Activated T-helper 1 cell treated with anti-CD3 and anti-CD28 coated beads, Interleukin-12 subunit alpha, Interleukin-12 subunit beta, Interleukin-2, Interleukin-4 antibody, amounts not matched to agents 30 ng/mL and 10 ng/mL and 1 ng/mL, durations not matched to agents 14 hours and 24 hours and 36 hours (primary cell): ENCODE measurements at places on chromosomes 7 and 10.

- no peak for DNase-seq
Observed at GRCh38 chr10:30688456-30688855, 58.9 kb upstream of the LYZL2 start.

DNA sequence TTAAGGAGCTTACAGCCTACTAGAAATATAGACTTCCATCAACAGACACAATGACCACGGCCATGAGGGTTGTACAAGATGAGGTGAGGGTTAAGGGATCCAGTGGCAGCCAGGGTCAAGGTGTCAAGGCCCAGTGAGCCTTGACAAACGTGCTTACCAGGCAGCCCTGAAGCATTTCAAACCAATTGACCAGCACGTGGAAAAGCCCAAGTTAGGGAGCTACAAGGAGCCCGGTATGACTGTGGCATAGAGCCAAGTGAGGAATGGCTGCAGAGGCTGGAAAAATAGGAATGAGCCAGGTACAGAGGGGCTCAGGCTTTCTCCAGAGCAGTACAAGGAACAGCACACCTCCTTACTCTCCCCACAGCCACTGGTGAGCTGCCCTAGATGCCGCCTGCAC, 12.7 kb downstream of the AFAP1L2 start:
- DNase-seq, result no peak

- no peak for DNase-seq
Observed at GRCh38 chr7:44766416-44766801, 17.8 kb downstream of the ZMIZ2 start.

DNA sequence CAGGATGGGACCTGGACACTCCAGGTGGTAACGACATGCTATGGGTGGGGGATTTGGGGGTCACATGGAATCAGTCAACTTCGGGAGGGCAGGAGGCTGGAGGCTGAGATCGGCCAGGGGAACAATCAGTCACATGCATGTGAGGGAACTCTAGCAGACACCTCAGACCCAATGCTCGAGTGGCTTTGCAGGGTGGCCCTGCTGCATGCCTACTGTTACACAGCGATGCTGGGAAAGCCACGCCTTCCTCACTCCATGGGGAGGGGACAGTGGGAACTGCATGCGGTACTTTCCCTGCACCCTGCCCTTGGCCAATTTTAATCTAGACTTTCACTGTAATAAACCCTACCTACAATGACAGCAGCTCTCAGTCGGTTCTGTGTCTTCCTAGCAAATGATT, 6.6 kb upstream of the ZNF32 start:
- DNase-seq, result no peak

- no peak for DNase-seq
Observed at GRCh38 chr10:5071411-5072198, 22.6 kb upstream of the AKR1C3 start.
